ENCODE measurements at places on chromosomes 4 and X. TPM values are rescaled to one million over a fixed set of nuclear protein-coding genes. Genes with fewer than 3 reads are reported as not detected.

- no peak for DNase-seq
These were observed 787.4 kb upstream of the GALNTL6 start for GRCh38 chr4:171025776-171026175.

DNA sequence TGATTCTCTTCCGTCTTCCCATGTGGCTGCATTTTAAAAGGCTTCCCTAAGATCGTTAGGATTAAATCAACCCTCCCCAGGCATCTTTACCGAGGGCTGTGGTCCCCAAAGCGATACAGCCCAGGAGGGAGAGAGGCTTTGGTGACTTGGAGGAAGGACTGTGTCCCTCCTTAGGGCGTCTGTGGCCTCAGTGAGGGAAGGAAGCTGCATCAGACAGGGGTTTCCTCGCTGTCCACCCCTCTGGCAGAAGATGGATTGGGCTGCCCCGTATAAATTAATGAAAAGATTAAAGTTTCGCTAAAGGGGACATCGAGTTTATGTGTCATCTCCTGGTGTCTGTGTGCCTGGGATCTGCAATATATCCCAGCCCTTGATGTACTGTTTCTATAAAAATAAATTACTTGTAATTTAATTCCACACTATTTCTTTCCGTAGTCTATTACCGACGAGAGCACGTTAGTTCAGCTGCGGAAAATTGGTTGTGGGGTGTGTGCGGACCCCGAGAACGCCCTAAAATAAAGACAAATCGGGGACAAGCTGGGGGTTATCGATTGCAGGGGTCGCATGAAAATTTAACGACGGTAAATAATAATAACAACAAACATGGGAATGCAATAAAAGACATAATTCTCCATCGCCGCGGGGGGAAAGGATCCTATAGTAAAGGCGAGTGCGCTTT is 6.5 kb downstream of the SHOX start:
- DNase-seq: no peak

DNA sequence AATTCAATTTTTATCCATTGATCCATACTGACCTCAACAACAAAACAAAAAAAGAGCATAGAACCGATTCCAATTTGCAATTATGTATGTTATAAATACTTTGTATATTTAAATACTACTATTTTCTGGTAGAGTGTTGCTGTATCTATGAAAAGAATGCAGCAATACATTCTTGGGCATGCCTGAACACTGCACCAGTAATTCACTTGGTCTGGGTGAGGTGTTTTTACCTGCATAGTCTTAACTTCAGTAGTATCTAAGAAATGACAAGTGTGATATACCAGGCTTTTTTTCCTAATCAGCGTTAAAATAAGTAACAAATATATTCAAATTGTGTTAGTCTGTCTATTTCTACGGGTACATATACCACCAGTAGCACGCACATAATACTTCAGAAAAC is 120.2 kb downstream of the KLHL13 start:
- DNase-seq: no peak

GRCh38 chr4:96108146-96108545 is 268.3 kb downstream of the PDHA2 start:
- DNase-seq: no peak

DNA sequence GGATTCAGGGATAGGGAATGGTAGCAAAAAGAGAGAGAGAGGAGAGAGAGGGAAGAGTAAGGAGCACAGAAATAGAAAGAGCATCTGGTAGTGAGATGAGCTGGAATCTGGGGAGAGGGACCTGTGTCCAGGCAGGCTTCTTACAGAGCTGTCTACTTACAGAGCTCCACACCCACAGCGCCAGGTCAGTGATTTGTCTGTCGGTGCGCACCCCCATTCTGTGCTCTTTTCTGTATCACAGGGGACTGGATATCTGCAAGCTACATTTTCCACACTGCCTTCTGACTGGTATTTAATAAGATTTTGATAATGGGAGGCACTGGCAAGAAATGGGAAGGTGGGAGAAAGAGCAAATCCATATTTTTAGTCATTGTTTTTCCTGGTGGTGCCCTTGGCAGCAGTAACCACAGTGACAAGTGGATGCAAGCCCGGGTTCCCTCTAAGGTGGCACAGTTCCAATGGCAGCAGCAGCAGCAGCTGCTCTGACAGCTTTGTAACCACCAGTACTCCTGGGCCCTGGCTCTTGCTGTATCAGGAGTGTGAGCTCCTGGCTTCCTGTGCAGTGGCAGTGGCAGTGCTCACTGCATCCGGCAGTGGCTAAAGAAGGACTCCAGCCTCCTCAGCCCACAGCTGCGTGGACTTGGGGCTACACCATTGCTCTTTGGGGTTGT is 300.5 kb downstream of the TRIML1 start:
- DNase-seq: peak; percentile 37

DNA sequence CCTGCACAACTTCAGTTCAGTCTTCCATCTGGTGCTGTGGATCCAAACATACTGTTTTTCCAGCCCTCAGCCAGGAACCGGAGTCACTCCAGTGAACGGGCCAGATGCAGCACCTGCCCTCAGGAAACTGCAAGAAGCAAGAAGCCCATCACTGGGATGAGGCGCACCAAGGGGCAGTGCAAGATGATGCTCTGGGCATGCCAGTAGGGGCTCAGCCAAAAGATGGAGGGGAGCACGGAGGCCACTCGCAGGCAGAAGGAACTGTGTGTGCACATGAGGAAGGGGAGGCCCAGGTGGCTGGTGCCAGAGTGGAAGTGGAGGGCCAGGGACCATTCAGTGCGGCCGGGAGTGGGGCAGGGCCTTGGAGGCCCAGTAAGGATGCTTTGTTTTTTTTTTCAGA is 161.7 kb upstream of the MAMLD1 start:
- DNase-seq: no peak

- DNase-seq: no peak
These were observed 79.3 kb upstream of the LIMCH1 start for GRCh38 chr4:41458689-41459088.

DNA sequence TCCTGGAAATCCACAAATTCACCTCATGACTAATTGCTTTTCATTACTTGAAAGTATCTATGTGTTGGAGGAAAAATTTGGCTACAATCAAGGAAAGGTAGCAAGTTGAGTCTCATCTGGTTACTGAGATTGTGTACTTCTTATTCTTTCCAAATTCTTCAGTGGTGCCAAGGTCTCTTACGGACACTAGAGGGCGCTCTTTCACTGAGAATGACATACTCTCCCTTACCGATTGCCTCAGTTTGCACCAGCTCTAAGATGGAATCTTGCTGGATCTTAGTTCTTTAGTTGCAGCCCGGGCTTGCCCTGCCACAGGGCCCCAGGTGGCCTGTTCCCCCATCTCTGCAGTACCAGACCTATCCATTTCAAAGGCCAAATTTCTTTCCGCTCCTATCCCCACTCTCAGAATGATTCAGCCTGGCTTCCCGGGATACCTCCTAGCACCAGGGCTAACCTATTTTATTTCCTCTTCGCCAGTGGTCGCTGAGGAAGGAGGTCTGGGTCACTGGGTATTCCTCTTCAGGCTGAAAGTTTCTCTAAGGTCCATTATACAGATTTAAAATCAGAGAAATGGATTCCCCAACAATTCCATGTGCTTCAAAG is 24.6 kb upstream of the GPR50 start:
- peak; percentile 36 for DNase-seq

DNA sequence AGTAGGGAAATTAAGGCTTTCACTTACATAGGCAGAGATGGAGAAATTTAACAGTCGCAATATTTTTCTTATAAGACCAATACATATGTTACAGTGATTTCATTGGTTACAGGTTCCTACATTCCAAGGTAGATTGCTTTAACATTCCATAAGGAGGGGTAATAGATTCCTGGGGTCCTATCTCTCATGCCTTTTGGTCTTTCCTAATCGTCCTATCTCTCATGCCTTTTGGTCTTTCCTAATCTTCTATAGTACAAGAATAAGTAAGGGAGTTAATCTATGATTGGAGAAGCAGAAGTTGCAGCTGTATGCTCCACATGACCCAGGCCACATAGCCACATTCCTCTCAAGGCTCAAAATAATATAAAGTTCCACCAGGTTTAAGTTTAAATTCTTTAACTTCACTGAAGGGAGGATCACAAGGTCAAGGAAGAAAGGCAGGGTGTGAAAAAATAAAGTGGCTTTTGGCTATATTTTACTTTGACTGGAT is 285.0 kb upstream of the BOD1L1 start:
- no peak for DNase-seq

DNA sequence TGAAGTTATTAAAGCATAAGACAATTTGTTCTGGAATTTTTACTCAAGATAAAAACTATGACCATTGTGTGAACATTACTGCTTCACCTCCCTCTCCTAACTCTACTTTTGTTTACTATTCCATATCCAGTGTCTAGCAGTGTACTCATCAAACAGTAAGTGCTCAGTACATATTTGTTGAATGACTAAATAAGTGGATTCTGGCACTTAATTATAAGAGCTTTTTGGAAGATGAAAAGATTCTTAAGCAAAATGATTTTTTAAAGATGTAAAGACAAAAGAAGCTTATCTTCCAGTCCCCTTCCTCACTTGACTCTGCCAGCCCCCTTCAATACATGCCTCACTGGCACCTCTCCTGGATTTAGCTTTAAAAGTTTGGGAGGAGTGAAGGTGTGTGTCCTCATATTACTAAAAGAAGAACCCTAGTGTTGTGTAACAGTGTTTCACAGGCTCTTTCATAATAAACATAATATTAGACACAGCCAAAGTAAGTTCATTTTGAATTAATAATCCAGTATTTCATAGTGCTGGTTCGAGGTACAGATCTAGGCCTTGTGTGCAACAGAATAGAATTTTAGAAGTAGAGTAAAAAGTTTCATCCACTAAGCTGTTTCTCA is 53.0 kb downstream of the GAB1 start:
- no peak for DNase-seq

DNA sequence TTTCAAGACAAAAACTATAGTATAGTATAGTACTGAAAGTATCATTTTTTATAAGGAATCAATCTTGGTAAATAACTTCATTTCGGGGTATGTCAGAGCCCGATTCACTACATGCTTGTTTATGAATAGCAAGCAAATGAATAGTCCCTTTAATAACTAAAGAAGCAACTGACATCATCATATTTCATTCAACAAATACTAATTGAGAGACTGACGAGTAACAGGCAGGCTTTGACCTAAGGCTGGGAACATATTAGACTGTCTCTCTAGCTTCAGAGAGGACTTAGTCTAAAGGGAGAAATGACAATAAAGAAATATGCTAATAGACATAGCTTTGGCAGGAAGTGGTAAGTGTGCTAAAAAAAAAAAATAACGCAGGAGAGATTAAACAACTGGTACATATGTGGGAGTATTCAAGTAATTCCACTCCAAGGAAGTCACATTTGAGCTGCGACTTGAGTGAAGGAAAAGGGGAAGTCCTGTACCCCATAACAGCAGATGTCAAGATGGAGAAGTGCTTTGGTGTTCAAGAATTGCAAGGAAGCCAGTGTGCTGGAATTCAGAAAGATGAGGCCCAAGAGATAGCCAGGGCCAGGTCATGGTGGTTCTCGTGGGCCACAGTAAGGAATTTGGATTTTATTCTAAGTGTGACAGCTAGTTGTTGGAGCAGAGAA is 284.9 kb downstream of the FBXO8 start:
- no peak for DNase-seq

- no peak for DNase-seq
These were observed 328.4 kb downstream of the PAPSS1 start for GRCh38 chr4:107391630-107392028.

- peak; percentile 90 for DNase-seq
These were observed 76.9 kb downstream of the CAMK2D start for GRCh38 chr4:113684534-113685091.

DNA sequence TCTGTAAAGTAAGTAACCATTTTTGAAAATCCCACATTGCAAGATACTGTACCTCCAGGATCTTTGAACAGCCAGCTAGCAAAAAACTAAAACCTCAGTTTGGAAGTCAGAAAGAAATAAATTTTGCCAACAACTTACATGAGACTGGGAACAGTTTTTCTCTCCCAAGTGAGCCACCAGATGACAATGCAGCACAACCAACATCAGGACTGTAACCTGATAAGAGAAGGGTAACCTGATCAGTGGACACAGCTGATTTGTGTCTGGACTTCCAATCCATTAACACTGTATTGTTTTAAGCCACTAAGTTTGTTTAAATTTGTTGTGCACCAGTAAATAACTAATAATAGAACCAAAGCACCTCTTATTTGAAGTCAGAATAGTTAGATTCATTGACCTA is 923.3 kb downstream of the FAT4 start:
- DNase-seq: peak; percentile 71

DNA sequence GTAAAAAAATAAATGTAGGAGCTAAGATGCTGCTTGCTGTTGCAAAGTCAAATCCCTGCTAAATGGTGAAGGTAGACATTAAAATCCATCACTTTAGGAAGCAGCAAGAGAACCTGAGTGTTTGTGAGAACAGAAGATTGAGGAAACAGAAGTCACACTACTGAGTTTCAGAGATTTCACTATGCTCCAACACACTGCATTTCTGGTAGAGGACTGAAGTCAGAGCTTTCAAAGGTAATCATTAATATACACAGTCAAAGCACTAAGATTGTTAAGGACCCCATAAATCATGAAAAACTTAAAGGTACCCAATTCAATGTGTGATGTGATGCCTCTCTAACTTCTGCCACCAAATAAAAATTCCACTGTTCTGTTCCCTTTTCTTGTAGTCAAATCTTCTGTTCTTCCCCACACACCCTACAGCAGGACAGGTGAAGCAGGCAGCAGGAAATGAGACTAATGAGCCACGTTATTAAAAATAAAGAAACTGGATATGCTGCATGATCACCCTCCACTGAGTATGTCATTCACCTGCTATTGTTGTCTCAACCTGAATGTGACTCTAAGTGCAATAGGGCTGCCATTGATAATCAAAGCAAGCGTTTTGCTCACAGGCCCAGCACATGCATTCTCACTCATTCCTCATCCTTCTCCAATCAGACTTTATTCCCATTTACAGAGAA is 28.9 kb upstream of the APELA start:
- DNase-seq: no peak

- peak; percentile 9 for DNase-seq
These were observed 273.0 kb downstream of the SLC7A11 start for GRCh38 chr4:137968956-137969678.

- DNase-seq: no peak
These were observed 12.2 kb upstream of the GJB1 start for GRCh38 chrX:71210816-71211215.

DNA sequence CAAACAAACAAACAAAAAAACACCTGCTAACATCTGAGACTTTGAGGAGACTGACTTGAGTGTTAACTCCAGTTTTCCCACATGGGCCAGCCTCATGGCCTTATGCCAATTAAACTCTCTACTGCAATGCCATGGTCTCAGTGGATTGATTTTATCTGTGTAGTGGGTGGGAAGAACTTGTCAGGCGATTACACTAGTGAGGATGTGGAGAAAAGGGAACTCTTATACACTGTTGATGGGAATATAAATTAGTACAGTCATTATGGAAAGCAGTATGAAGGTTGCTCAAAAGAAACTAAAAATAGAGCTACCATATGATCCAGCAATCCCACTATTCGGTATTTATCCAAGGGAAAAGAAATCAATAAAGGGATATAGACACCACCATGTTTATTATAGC is 12.8 kb upstream of the XIAP start:
- DNase-seq: no peak

UGT2A3 gene
- total RNA-seq: not detected

IL2RG gene
- total RNA-seq: 3.4 TPM

CXCL8 gene
- total RNA-seq: 2.1 TPM

CSAG3 gene
- total RNA-seq: not detected

PDE5A gene
- total RNA-seq: 0.91 TPM

MAGEA12 gene
- not detected for total RNA-seq

PASD1 gene
- total RNA-seq: not detected

Data from myocyte (in vitro differentiated cells).